Renal cortical epithelial cell (primary cell): ENCODE measurements at places on chromosomes 7 and 10.

DNA sequence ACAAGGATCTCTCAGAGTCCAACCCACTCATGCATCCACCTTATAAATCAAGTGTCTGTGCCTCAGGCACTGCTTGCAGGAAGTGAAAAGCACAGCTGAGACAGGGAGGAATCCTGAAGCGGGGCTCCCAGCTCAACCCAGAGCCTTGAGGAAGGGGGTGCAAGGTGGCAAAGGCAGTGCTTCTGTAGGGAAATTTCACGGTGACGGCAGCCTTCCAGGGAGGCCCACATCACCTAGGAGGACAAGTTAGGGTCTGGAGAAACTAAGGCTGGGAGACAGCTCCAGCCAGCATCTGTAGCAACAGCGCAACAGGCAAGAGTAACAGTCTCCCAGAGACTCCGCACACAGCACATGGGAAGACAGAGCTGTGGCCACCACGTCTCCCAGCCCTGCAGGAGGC lies 2.7 kb downstream of the AOC1 start:
- DNase-seq, result peak; percentile 29

DNA sequence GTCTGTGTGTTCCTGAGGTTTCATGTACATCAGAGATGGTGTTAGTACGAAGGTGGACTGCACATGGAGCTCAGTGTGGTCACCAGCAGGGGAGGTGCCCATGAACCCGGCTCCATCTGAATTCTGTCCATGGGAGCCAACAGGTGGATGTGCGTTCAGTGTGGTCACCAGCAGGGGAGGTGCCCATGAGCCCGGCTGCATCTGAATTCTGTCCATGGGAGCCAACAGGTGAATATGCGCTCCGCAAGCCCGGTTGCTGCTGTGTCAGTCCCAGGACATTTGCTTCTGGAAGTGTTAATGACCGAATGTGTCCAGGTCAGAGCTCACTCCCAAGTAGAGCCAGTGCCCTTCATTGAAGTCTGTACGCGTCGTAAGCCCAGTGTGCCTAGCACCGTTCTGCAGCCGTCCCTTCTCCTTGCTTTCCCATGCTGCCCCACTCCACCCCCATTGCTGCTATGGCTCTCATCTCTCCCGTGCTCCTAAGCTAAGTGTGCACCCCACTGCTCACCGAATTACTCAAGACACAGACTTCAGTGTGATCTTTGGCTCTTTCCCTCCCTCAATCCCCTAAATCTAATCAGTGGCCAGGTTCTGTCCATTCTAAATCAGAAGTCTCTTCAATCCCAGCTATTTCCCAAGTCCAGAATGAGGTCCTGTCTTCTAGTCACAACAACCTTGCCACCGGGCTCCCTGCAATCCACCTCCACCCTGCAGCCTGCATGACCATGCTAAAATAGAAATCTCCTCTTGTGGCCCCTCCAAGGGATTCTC lies 352.4 kb downstream of the TCERG1L start:
- DNase-seq, result no peak

GRCh38 chr7:117975476-117975875 lies 102.2 kb upstream of the CTTNBP2 start:
- no peak for DNase-seq

- peak; percentile 95 for DNase-seq
These were observed 172.6 kb downstream of the FAM107B start for GRCh38 chr10:14601872-14602725.

GRCh38 chr7:87596136-87596535 lies 4.5 kb downstream of the ABCB1 start:
- DNase-seq, result no peak

- no peak for DNase-seq
These were observed 130.2 kb downstream of the KCNMA1 start for GRCh38 chr10:77507291-77507880.

- DNase-seq, result no peak
These were observed 1.8 kb downstream of the TMEM225B start for GRCh38 chr7:99599836-99600235.

DNA sequence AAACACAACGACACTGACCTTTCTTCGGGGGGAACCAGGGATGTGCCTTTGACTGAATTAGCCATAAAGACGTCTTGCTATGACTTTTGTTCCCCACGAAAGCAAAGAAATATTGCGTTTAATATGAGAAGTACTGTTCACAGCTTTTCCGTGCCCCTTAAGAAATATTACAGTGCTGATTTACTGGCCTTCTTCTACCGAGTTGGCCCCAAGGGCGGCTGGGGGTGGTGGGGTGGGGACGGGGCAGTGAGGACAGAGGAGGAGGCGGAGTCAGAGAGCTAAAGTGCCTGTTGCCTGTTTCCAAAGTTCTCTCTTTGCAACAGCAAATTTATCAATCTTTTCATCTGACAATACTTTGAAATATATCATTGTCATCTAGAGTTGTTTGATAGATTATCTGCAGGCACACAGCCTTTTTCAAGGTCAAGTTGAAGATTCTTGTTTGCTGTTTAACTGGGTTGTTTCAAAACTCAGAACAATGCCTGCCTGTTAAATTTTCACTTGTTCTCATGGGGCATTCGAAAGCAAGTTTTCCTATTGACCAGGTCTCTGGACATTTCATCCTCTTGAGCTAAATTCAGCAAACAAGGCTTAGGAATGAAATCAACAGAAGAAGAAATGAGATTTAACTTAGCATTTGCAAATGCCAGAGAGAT lies 9.0 kb downstream of the PTF1A start:
- no peak for DNase-seq

GRCh38 chr7:123433665-123434064 lies 100.7 kb downstream of the IQUB start:
- DNase-seq, result no peak

DNA sequence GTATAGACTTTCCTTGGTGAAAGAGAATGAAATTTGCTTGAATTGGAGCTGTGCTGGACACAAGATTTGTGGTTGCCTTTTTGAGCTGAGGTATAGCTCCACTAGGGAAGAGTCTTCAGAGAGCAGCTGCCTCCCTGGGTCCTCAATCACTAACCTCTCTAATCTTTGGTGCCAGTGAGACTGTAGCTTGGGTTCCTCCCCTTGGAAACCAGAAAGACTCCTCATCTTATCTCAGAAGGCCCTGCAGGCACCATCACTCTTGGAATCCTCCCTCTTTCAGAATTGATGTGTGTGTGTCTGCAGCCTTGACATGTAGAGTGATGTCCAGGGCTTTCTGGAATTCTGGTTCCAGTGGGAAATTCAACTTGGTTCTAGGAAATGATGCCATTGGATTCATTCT lies 426.5 kb downstream of the RPS24 start:
- no peak for DNase-seq

DNA sequence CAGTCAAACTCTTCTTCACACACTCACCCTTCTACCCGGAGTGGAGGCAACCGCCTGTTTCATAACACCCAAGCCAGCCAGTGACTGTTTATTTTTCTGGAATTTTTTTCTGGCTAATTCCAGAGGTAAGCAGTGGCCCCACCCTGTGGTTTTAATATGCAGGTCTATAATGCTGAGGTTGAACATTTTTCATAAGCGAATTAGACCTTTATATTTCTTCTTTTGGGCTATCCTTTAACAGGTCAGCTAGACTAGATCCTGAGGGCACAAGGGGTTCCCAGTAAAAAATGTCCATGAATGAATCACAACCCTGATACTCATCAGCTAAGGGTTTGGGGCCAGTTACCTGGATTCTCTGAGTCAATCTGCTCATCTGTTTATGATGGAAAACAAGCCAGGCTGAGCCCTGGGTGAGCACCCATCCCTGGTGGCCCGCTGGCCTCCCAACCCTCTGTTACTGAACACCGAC lies 76.2 kb downstream of the GRB10 start:
- DNase-seq, result no peak

- no peak for DNase-seq
These were observed 184.8 kb downstream of the NPSR1 start for GRCh38 chr7:34842782-34843181.

DNA sequence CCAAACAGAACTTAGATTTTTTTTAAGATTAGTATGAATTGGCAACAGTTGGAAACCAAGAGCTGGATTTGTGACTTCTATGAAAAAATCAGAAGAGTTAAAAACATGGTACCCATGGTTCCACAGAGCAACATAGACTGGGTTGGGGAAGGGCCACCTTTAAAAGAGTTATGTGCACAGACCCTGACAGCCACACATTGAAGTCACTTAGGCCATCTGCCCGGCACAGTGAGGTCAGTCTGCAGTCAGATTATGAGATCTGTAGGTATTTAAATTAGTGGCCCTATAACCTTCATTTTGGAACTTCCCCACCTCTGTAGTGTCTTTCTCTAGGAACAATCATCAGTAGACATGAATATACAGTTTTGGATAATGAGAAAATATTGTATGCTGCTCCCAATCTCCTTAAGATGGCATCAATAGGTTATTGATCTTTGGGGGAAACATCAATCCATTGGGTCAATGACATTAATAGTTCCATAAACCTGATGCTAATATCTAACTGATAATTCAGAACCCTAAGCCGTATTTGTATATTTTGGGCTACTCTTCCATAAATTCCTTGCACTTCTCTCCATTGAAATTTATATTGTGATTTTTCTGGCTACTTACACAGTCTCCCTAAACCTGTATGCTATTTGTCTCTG lies 7.0 kb downstream of the ANKRD1 start:
- DNase-seq, result no peak

DNA sequence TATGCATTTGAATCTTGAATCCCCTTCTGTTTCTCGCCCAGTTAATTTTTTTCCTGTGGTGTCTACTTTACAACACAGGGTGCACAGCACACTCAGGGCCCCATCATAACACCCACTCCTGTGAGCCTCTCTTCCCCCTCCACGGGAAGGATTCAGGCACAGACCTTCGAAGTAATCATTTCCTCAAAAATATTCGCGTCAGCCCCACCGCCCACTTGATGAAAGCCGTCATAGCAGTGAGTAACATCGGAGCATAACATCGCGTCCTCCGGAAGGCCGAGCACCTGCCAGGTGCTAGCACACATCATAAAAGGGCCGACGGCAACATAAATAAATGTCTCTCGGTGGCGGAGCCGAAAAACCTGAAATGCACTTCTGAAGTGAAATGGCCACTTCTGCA lies 201.7 kb upstream of the ADARB2 start:
- DNase-seq, result no peak

DNA sequence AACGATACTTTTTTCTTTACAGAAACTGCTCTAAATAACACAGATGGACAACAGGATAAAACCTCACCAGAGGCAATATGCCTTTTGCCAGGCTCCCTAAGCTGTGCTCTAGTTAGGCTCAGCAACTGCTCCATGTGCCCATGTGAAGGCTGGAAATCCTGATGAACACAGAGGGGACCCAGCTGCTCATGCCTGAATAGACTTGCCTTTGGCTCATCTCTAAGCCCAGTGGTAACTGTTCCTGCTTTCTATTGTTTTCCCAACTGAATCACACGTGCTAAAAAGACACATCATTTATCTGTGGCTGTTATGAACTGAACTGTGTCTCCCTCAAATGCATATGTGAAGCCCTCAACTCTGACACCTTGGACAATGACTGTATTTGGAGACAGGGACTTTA lies 110.4 kb downstream of the RNF216 start:
- no peak for DNase-seq

DNA sequence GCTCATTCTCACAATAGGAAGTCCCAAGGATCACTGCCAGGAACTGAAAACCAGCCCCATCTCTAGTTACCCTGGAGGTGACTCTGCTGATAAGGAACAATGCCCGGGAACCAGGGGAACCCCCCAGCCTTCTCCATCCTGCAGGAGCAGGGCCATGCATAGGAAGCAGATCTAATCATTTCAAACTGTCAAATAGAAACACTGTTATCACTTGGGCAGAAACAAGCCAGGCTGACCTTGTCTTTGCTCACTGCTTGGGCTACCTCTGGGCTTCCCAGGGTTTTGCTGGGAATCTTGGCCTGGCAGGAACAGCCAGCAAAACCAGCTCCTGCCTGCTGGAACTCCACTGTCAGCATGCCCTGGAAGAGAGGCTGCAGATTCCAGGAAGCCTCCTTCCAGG lies 114.1 kb downstream of the RNF216 start:
- no peak for DNase-seq

DNA sequence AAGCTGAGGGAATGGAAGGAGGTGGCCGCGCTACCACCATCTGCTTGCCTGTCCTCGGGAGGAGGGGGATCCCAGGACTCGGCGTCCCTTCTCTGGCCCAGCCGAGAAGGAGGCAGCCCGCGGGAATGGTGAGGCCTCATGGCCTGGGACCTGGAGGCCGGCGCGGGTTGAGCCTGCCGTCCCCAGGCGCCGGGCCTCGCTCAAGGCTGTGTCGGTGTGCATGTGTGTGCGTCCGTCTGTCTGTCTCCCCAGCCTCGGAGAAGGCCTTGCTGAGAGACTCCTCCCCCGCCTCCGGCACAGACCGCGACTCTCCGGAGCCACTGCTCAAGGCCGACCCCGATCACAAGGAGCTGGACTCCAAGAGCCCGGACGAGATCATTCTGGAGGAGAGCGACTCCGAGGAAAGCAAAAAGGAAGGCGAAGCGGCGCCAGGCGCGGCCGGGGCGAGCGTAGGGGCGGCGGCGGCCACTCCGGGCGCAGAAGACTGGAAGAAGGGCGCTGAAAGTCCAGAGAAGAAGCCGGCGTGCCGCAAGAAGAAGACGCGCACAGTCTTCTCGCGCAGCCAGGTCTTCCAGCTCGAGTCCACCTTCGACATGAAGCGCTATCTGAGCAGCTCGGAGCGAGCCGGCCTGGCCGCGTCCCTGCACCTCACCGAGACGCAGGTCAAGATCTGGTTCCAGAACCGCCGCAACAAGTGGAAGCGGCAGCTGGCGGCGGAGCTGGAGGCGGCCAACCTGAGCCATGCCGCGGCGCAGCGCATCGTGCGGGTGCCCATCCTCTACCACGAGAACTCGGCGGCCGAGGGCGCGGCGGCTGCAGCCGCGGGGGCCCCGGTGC lies 1.3 kb downstream of the HMX3 start:
- DNase-seq, result no peak

GRCh38 chr10:89588671-89589070 lies 53.3 kb upstream of the SLC16A12 start:
- DNase-seq, result no peak

DNA sequence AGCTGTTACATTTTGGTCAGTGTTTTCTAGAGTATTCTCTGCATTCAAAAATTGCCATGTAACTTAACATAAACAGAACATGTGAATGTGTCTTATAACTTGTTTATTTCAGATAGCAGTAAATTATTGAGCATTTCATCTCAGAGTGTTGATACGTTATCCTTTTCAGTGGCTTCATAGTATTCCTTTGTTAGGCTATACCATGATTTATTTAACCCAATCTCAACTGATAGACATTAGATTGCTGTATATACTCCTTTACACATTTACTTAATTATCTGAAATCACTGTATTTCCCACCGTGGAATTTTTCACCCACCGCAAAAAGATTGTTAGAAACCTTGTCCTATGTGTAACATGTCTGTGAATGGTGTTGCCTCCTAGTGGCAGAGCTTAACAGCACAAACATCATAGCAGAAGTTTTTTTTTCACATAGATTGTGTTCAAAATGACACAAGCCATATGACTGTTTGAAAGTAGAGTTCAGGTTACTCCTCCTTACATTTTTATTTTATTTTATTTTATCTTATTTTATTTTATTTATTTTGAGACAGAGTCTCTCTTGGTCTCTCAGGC lies 21.4 kb downstream of the SLF2 start:
- peak; percentile 19 for DNase-seq
